NCI-H187 (cell line): ENCODE measurements at places on chromosomes 7 and 10.

DNA sequence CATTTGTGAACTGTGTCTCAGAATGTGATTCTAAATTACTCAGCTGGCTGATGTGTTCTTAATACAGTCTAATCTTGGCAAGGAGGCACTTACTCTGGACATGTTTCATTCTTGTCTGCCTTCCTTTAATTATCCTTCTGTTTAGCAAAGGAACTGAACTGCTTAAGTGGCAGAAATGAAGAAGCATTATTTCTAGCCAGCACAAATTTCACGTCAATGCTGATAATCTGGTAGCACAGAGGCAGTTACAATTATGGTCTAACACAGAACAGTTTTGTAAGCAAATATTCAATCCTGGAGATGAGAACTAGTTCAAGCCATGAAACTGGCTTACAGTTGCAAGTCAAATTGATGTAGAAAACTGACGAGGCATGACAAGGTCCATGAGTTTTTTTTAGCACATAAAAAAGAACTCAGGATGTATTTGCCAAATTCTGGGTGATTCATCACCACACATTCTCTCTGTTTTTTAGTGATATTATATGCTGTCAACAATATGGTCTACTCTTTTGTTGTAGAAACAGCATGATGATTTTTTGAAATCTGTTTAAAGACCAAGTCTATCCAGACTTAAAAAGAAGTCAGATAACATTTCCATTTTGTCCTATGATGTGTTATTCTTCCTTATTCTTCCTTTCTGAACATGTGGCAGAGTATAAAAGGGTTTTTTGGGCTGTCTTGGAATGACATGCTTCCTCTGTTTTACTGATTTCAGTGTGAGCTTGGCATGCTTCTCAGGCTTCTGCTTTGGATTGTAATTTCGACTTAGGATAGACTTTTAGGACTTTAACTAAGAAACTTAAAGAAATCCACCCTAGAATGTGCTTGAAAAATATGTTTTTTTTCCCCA lies 154.8 kb downstream of the DNAJB9 start:
- DNase-seq = no peak

- DNase-seq = no peak
These were observed 69.7 kb downstream of the MKI67 start for GRCh38 chr10:128056303-128057050.

DNA sequence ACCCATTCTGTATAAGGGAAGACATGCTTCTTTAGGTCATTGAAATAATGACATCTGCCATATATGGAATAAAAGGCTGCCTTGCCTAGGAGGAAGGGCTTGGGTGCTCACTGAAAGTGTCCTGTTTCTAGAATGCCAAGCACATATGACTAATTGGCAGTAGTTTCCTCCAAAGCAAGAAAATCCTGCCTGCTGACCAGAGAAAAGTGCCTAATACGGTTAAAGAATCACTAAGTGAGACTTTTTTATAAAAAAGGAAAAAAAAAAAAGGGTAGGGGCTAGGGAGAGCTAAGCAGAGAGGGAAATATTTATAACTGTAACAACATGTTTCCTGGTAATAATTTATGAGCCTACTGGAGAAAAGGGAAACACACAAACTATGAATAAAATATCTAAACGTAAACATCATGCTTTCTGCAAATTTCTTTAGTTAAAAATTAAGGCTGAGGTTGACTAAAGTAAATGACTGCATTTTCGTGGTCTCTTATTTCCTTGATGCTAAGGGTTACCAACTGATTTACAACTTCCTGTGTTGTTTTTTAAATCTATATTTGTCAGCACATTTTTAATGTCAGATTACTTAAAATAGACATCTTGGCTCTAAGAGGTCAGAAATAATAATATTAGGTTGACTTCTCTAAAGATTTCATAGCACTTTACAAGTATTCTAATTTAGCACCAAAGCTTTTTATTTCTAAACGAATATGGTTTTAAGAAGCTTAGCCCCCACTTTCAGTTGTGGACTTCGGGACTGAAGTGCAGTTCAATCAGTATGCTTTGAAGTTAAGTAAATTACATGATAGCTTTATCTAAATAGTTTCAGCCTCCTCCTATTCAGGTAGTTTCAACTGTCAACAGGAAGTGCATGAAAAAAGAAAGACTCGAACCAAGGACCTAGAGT lies 89.6 kb downstream of the CABCOCO1 start:
- DNase-seq = no peak

DNA sequence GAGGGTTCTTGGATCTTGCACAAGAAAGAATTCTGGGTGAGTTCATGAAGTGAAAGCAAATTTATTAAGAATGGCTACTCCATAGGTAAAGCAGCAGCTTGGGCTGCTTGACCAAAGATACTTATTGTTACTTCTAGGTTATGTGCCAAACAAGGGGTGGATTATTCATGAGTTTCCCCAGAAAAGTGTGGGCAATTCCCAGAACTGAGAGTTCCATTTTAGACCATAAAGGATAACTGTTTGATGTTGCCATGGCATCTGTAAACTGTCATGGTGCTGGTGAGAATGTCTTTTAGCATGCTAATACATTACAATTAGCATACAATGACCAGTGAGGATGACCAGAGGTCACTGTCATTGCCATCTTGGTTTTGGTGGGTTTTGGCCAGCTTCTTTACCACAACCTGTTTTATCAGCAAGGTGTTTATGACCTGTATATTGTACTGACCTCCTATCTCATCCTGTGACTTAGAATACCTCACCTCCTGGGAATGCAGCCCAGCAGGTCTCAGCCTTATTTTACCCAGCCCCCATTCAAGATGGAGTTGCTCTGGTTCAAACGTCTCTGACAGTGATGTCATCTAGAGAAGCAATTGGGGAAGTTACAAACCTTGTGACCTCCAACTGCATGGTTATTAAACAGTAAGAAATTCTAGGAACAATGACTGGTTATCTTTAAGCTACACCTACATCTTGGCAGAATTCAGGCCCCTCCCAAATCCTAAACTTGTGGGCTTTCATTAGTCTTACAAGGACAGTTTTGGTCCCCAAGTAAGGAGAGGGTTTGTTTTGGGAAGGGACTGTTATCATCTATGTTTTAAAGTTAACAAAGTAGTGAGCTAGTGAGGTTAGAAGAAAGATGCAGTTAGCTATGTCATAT lies 48.0 kb upstream of the INHBA start:
- DNase-seq = no peak

- no peak for DNase-seq
These were observed 71.5 kb downstream of the LRRC4 start for GRCh38 chr7:127959770-127960169.

- no peak for DNase-seq
These were observed 7.3 kb downstream of the MMP21 start for GRCh38 chr10:125768219-125768855.

GRCh38 chr10:104639590-104640338 lies 1.3 kb upstream of the SORCS3 start:
- DNase-seq = no peak

DNA sequence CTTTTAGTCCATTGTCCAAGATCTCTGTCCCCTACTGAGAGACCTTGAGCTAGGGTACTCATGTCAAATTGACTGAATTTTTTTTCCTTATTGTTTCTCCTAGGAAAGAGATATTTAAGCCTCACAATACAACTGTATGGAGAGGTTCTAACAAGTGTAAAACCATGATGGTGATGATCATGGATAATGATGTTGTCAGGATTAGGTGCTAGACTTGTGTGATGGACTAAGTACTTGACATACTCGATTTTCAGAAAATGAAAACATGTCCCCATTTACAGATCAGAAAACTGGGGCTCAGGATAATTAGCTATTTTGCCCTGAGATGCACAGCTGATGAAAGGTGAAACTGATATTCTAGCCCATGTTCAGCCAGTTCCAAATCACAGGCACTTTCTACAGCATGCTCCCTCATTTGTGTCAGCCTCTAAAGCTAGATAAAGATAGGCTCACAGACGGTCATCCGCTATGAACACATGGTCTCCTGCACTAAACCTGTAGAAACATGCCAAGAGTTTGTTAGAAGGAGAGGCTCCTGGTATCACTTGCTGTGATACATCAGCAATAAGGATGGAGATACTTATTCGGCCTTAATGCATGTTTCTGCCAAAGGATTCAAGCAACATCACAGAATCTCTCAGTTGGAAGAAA lies 67.6 kb downstream of the CREB3L2 start:
- DNase-seq = no peak

DNA sequence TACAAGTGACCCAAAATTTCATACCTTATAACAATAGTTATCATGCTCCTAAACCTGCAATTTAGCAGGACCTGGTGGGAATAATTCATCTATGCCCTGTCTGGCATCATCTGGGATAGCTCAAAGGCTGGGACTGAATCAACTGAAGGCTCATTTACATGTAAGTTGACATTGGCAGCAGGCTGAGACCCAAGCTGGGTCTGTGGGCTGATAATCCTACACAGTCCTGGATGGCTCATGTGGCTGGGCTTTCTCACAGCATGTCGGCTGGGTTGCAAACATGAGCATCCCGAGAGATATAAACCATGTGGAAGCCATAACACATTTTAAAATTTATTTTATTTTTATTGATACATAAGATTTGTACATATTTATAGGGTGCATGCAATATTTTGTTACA lies 19.5 kb upstream of the ABCB5 start:
- no peak for DNase-seq

DNA sequence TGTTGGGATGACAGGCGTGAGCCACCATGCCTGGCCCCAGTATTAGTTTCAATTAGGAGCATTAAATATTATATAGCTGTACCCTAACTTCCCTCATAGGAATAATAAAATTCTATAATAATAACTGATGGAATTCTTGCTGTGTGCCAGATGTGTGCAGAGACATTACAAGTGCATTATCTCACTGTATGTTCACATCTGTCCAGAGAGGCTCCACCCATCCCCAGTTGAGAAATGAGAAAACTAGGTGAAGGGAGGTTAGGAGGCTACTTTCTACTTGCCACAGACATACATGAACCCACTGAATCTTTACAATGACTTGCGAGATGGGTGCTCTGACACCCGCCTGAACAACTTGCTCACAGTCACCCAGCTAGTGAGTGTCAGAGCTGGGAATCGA lies 3.2 kb downstream of the GALNT17 start:
- DNase-seq = no peak

GRCh38 chr7:78267141-78267540 lies 468.6 kb downstream of the PHTF2 start:
- DNase-seq = no peak

DNA sequence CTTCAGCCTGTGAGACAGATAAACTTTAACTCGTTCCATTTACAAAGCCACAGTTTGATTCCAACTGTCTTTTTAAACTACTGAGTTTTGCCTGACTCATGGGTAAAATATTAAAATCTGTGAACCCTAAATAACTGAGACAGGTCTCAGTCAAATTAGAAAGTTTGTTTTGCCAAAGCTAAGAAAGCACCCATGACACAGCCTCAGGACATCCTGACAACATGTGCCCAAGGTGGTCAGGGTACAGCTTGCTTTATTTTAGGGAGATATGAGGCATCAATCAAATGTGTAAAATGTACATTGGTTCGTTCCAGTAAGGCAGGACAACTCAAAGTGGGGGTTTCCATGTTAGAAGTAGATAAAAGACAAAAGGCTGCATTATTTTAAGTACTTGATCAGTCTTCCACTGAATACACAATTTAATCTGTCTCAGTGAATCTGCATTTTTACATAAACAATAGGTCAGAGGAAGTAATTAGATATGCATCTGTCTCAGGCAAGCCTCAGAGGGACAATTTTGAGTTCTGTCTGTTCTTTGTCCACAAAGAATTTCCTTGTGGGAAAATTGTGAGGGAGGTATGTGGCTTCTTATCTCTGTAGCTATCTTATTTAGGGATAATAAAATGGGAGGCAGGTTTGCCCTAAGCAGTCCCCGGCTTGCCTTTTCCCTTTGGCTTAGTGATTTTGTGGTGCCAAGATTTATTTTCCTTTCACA lies 11.0 kb upstream of the PIP start:
- no peak for DNase-seq

DNA sequence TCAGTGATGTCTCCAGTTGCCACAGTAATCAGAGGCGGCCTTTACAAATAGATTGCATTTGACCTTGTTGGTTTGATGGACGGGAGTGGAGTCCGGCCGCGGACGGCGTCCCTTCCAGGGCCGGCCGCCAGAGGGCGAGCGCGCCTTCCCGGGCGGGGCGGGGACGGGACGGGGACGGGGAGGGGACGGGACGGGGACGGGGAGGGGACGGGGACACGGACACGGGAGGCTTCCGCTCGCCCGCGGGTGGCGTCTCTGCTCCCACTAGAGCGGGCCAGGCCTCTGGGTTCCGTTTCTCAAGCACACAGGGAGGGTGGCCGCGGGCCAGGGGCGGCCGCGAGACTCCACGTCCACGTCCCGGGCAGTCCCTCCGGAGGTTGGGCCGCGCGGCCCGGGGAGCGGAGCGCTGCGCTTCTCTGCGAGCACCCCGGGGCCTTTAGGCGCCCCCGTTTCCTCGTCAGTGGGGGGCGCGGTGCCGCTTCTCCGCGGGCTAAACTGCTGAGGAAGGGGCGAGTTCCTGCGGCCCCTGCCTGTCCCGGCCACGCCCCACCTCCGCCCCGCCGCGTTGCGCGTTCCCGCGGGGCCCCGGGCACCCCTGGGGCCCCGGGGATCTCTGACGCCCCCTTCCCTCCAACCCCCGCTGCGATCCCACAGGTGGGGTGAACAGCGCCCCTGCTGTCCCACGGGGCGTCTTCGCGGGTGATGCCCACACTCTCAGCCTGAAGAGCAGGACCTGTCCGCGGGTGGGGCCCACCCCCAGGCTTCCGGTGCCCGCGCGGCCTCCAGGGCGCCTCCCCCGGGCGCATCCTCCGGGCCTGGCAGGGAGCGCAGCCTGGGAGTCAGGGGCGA lies 84.2 kb upstream of the MKI67 start:
- DNase-seq = no peak

GRCh38 chr10:94192974-94193373 lies 169.8 kb downstream of the NOC3L start:
- no peak for DNase-seq

- DNase-seq = no peak
These were observed 46.2 kb downstream of the ICA1 start for GRCh38 chr7:8215648-8216333.

- DNase-seq = no peak
These were observed 27.1 kb downstream of the BMS1 start for GRCh38 chr10:42809676-42810075.

DNA sequence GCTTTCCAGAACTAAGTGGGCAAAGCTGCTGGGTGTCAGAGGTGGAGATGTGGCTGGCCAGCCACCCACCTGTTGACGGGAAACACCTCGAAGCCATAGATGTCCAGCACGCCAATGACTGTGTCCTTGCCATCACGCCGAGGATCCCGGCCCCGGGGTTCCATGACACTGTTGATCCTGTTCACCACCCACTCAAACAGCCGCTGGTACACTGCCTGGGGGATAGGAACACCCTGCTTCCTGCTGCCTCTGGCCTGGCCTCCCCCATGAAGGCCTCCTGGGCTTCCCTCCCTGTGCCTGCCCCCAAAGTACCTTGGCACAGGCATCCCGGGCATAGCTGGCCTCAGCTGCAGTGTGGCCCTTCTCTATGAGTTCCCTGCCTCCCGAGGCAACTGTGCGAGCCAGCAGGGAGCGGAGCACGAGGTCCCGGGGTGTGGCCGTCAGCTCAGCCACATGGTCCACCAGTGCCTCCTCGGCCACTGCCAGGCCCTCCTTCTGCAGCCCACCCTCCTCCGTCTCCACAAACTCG lies 8.2 kb downstream of the MYO1G start:
- no peak for DNase-seq

GRCh38 chr10:86944031-86944419 lies 13.4 kb downstream of the MMRN2 start:
- DNase-seq = no peak

GRCh38 chr10:71231206-71231605 lies 18.8 kb downstream of the UNC5B start:
- no peak for DNase-seq
